ENCODE measurements at places on chromosomes 16 and 17.

GRCh38 chr16:57537194-57537505, 779 bp upstream of the CCDC102A start:
- DNase-seq = no peak

- DNase-seq = no peak
These were observed 365.2 kb downstream of the C16orf95 start for GRCh38 chr16:86951831-86952598.

DNA sequence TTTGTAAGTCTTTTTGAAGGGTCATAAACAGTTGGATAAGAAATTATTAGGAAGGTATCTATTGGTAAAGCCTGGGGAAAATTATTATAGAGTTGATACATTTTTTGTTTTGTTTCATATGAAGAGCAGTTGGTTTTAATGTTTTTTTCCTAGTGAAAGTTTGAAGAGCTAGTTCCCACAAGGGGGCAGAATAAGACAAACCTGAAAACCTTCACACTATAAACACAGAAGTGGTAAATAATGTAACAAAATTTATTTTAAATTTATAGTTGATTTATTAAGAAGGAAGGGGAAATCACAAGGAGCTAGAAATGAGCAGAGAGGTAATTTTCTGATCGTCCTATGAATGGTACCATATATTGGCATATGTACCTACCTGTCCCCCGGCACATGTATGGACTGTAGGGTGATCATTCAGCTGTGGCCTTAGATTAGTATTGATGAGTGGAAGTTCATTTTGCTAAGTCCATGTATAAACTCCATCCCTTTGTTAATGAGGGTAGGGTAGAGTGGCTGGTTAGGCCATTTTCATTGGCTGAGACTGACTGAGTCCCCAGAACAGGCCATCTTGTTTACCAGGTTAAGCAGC, 116.3 kb downstream of the TANC2 start:
- no peak for DNase-seq

GRCh38 chr17:6427279-6427781, 7.6 kb downstream of the AIPL1 start:
- no peak for DNase-seq

DNA sequence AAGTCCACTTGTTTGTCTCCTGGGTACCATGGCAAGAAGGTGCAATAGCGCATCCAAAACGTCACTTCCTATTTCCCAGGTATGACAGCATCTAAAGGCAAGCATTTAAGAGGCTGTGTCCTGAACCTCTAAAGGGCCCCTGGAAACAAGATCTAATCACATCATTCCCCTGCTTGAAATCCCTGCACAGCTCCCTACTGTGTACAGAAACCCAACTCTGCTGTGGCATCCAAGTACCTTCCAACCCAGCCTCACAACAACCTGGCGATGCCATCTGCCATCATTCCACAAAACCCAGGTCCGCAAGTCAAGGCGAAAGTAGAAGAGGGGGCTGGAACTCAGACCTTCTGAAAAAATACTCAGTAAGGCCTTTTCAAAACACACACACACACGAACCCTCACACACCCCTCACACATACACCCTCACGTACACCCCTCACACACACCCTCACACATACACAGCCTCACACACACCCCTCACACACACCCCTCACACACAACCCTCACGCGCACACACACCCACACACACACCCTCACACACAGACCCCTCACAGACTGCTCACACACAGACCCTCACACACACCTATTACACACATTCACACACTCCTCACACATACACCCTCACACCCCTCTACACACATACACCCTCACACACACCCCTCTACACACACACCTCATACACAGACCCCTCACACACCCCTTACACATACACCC, 24.5 kb downstream of the C17orf67 start:
- DNase-seq = no peak

GRCh38 chr16:22813223-22813947, 577 bp upstream of the HS3ST2 start:
- no peak for DNase-seq

DNA sequence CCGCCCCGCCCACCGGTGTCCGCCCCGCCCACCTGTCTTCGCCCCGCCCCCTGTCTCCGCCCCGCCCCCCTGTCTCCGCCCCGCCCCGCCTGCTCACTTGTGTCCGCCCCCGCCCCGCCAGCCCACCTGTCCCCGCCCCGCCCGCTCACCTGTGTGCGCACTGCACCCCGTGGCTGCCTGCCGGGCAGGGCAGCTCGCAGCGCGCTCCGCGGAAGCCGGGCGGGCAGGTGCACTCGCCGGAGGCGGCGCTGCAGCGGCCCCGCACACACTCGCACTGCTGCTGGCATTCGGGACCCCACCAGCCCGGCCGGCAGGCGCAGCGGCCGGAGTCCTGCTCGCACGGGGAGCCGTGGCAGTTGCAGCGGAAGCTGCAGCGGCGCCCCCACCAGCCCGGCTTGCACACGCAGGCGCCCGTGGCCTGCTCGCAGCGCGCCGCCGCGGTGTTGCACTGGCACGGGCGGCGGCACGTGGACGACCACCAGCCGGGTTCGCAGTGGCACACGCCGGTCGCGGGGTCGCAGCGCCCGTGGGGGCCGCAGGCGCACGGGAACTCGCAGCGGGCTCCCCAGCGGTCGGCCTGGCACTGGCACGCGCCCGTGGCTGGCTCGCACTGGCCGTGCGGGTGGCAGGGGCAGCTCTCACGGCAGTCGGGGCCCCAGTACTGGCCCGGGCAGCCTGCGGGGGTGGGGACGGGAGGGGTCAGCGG, 2.1 kb downstream of the SCARF1 start:
- no peak for DNase-seq

DNA sequence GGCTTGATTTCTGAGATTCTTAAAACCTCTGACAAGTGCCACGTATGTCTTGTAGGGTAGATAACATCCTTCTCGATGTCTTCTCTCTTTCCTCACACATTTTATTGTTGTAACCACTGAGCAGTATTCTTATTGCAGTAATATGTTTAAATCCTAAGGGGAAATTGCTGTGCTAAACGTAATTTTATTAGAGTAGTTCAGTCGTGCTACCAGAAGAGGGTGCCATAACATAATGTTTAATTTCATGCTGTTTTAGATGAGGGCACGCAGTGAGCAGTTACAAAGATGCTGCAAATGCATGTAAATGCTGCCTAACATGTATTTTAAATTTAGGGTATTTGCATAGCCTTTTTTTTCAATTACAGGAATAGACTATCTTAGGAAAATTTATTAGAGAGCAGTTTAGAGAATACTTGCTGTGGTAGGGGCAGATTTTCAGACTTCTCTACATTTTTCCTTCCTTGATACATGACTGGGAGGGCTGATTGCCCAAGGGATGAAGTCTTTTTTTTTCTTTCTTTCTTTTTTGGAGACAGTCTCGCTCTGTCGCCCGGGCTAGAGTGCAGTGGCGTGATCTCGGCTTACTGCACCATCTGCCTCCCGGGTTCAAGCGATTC, 51.7 kb downstream of the GAN start:
- DNase-seq = no peak

DNA sequence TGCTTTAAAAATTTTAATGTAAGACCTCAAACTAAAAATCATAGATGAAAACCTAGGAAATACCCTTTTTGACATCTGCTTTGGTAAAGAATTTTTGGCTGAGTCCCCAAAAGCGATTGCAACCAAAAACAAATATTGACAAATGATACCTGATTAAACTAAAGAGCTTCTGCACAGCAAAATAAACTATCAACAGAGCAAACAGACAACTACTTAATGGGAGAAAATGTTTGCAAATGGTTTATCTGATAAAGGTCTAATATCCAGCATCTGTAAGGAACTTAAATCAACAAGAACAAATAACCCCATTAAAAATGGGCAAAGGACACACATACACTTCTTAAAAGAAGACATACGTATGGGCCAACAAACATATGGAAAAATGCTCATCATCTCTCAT, 242.5 kb downstream of the BCAS3 start:
- no peak for DNase-seq

DNA sequence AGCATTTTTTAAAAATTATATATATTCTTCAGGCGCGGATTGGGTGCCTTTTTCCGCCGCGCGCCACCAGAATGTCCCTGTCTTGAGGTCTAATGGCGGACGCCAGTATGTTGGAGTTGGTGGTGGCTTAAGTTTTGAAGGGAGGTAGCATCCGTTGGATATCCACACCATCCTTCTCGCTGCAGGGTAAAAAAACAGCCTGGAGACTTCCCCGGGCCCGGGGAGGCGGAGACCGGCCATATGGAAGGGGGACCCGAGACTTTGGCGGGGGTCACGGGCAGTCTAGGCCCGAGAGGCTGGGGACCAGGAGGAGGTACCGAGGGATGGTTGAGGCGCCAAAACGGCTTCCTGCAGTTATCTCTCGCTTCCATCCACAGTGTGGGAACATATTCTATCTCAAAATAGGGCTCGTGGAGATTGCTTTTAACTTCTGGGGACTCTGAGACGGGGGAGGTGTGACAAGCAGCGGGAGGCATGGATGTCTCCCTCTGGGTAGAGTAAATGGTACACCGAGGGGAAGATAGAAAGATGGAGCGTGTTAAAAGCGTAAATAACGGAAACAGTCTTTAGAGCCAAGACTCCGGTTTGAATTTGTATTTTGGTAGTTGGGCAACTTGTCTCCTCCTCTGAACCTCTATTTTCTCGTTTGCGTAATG, at the start of gene SF3B3:
Gene SF3B3, plus strand, starts transcription at position 74 of the 656 bp plus-strand sequence. CDS start 2,841 bp downstream, outside the sequence.
- DNase-seq = no peak

GRCh38 chr16:83315271-83315670, 492.5 kb upstream of the HSBP1 start:
- DNase-seq = no peak

DNA sequence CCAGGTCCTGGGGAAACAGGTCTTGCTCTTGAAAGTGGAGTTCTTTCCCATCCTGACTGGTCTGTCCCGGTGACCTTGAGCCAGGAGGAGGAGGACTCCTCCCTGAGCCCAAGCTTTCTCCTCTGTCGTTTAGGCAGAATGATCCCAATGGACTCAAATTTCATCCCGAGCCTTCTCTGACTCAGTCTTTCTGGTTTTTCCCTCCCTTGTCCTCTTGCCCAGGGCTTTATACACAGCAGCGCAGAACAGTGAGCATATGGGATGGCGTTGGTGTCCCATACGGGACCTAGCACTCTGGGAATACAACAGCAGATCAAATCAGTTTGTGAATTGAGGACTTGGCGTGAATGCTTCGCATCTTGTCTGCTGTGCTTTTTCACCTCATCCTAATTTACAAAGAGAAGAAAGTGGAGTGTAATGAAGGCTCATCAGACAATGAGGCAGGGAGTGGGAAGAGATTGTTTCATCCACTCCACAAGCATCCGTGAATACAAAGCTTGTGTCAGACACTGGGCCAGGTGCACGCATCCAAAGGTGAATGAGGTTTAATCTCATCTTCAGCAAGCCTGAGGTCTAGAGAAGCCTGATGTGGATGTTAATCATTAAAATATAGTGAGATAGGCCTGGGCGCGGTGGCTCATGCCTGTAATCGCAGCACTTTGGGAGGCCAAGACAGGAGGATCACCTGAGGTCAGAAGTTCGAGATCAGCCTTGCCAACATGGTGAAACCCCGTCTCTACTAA, 1.1 kb upstream of the XYLT1 start:
- DNase-seq = no peak

Measured in NCI-H187 treated with DMSO at 0.1 percent for 48 hours (cell line).